Anterior cingulate cortex (tissue), 58 donors: ENCODE measurements at places on chromosomes 2 and 18.

DNA sequence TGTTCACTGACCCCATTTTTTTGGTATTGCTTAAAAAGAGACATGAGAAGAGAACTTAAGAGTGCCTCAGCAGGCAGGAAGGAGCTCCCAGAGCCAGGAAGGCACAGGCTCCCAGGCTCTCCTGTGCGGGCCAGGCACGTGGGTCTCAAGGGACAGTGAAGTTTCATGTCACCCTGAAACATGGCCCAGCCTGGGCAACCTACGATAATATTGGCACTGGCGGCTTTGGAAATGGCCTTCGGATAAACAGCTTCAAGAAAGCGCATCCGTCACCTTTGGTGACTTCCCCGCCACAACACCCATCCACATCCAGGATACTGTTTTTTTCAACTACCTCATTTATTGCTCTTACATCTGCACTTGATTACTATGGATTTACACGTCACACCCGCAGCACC is 30.5 kb downstream of the PXDN start:
- no peak for DNase-seq

DNA sequence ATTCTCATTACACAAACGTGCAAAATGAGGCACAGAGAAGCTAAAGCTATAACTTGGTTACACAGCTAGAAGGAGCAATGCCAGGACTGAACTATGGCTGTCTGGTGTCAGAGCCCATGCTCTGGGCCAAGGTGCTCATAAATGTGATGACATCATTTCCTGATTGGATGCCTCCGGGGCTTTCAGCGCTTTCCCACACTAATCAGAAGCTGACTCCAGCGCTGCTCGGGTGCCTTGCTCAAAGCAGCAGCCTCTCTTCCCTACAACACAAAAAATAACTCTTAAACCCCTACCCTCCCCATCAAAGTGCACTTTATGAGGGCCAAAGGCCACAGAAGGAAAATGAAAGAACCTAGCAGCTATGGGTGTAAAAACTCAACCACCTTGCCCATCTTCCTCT is 90.7 kb downstream of the STK39 start:
- no peak for DNase-seq

- DNase-seq, result no peak
Observed at GRCh38 chr2:67842375-67842959, 220.3 kb downstream of the C1D start.

DNA sequence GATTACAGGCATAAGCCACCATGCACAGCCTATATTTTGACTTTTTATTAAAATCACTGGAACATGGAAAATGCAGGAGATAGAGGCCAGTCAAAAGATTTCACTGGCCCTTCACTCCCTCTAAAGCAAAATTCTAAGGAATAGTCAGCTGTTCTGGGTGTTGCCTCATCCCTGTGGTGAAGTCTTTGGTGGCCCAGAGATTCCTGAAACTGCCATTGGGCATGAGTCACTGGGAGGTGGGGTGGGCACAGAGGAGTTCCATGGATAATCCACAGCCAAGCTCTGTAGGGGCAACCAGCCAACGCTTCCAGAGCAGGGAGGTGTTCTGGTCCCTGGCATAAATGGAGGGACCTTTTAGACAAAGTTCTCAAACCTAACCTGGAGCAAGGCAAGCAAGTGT is 89.7 kb upstream of the TTC39C start:
- DNase-seq, result no peak

GRCh38 chr2:240224676-240225075 is 84.2 kb upstream of the OTOS start:
- no peak for DNase-seq

DNA sequence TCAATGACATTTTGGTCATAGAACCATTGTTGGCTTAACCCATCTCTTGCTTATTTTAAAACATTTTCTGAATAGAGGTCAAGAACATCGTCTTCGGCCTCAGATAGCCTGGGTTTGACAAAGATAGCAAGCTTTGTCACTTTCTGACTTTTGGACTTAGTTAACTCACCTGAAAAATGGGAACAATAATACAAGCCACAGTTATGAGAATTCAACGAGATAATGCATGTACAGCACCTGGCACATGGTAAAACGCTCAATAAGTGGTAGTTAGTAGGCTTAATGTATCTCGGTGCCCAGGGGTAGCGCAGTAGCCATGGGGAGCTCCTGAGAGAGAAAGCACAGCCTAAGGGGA is 446 bp upstream of the COPS7B start:
- no peak for DNase-seq

GRCh38 chr18:56831988-56832387 is 180.8 kb downstream of the WDR7 start:
- no peak for DNase-seq

- no peak for DNase-seq
Observed at GRCh38 chr2:10344105-10345066, 41.7 kb downstream of the HPCAL1 start.

GRCh38 chr18:2138552-2138951 is 432.8 kb downstream of the METTL4 start:
- DNase-seq, result no peak

GRCh38 chr2:54500404-54501205 is 44.5 kb downstream of the SPTBN1 start:
- no peak for DNase-seq

GRCh38 chr2:169042856-169043255 is 11.7 kb upstream of the ABCB11 start:
- DNase-seq, result no peak

GRCh38 chr18:23350188-23350587 is 102.9 kb upstream of the RIOK3 start:
- DNase-seq, result no peak

- DNase-seq, result no peak
Observed at GRCh38 chr2:162086904-162087303, 12.9 kb upstream of the DPP4 start.

GRCh38 chr2:10526281-10527000 is 78.3 kb upstream of the ODC1 start:
- no peak for DNase-seq

DNA sequence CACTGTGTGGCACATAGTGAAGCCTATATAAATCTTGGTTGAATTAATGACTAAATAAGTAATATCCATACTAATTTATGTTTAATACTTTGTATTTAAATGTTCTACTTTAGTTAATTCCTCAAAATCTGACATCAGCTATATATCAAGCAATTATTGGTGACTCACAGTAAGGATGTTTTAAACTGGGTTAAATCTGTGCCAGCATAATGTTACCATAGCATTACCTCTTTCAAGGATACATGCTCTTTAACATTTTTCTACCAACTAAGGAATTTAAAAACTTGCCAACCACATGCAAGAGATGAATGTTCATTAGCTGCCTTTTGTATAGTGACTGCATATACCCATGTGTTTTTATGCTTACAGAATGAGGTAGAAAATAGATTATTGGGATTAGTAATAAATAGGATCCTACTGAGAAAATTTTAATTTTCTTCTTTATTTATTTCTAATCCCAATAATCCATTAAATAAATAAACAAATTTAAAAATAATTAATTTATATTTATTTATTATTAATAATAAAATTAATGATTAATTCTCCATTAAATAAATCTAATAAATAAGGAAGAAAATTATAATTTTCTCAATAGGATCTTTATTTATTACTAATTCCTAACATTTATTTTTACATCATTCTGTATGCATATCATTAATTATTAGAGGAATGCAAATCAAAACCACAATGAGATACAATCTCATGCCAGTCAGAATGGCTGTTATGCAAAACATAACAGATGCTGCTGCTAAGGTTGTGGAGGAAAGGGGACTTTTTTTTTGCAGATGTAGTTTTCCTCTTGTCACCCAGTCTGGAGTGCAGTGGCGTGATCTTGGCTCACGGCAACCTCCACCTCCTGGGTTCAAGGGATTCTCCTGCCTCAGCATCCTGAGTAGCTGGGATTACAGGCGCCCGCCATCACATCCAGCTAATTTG is 410.7 kb upstream of the DSEL start:
- DNase-seq, result no peak

DNA sequence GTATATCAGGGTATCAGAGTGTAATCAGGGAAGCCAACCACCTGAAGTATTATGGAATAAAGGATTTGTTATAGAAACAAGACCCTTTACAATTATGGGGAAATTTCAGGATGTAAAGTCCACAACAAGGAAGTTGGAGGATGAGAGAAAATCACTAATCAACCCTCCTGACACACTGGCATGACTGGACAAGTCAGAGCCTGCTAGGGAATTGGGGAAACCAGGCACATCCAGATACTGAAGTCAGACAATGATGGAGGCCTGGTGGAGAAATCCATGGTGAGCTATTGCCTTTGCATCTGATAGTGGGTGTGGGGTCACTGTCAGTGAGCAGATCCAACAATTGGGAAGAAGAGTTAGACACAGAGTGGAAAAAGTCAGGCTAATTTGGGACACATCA is 158.8 kb upstream of the FBXO11 start:
- DNase-seq, result no peak

DNA sequence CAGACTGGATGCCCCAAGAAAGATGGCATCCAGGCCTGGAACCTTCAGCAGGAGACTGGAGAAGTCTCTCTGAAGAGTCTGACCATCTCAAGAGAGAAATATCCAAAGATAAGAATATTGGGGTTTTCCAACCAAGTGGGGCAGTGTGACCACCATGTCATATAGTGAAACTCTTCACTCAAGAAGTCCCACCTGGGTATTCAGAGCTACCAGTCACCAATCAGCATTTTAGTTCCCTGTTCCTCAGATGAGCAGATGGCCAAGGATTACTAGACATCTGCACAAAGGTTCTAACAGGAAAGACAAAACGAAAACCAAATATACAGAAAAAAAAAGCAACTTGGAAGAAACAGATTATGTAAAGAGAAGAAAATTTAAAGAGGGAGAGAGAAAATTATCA is 38.5 kb upstream of the CXCR4 start:
- no peak for DNase-seq

GRCh38 chr18:44198612-44199284 is 481.9 kb upstream of the SETBP1 start:
- DNase-seq, result no peak
